ENCODE measurements at places on chromosomes 13 and 19.

- DNase-seq: no peak
Observed at GRCh38 chr13:111213964-111214726, 99.0 kb downstream of the ARHGEF7 start.

GRCh38 chr19:27762933-27763332 is 1450.0 kb downstream of the UQCRFS1 start:
- no peak for DNase-seq

GRCh38 chr13:83940742-83941141 is 58.5 kb upstream of the SLITRK1 start:
- DNase-seq: no peak

- DNase-seq: no peak
Observed at GRCh38 chr13:113981611-113982295, 7.9 kb upstream of the C13orf46 start.

GRCh38 chr13:113973218-113974164 is at the start of gene C13orf46:
Gene C13orf46 (minus strand): TSS chr13:113974076. CDS start chr13:113973997, 79 bp downstream.
- DNase-seq: no peak

DNA sequence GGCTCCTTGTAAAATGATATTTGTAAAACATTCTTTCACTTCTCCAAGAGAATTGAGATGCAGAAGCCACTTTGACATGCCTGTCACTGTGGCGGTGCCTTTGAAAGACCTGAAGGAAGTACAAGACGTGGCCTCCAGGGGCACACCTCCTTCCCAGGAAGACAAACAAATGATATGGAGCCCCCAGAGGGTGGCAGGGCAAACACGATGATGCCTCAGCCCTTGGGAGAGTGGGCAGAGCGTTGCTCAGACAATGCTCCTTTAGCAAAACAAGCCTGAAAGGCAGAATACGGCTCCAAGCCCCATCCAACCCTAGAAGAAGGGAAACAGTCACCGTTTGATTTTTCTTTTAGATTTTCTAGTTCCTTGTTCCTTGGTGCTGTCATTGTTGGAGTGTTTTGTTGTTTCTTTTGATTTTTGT is 9.2 kb upstream of the ATP12A start:
- no peak for DNase-seq

- no peak for DNase-seq
Observed at GRCh38 chr19:10070730-10071446, 15.2 kb upstream of the SHFL start.

DNA sequence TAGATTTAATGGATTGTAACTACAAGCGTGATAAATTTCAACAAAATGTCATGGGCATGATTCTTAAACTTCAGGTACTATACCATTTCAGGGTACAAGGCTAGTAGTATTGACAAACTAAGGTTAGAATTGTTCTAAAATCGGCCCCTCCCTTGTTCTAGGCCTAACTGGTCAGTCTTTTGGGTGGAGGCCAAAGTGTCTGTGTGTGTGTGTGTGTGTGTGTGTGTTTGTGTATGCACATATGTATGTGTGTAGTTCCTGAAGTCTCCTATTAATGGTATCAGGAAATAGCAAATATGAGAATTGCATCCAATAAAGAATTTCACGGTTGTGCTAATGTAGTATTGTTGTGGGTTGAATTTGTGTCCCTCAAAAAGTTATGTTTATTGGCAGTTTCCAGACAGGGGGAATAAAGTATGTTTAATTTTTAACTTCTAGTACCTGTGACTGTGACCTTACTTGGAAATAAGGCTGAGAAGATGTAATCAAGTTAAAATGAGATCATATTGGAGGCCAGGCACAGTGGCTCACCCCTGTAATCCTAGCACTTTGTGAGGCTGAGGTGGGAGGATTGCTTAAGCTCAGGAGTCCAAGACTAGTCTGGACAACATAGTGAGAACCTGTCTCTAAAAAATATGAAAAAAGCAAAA is 119.2 kb downstream of the KLF5 start:
- no peak for DNase-seq

- DNase-seq: no peak
Observed at GRCh38 chr13:104043184-104043583, 977.0 kb upstream of the SLC10A2 start.

- no peak for DNase-seq
Observed at GRCh38 chr13:95710313-95710712, 33.4 kb downstream of the DNAJC3 start.

GRCh38 chr19:3985643-3986259 is 488 bp upstream of the EEF2 start:
- no peak for DNase-seq

Measured in CMK (cell line).